ENCODE measurements at places on chromosomes 13 and 19. TPM values are rescaled to one million over a fixed set of nuclear protein-coding genes. Genes with fewer than 3 reads are reported as not detected.

EFNB2 gene
- 10.0 TPM for total RNA-seq

DNA sequence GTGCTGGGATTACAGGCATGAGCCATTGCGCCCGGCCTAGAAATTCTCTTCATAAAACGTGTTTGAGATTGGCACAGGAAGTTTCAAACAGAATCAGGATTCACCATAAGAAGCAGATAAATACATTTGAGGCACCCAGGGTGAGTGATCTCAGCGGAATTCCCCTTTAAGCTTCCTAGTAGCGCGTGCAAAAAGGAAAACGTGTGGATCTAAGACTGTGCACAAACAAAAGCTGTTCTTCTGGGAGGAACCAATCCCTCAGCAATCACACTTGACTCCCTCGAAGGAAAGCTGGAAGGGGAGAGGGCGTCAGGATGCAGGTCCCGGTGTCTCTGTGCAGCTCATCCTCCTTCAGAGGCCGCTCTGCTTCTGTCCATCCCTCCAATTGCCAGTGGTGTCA is 15.5 kb downstream of the MCF2L start:
- no peak for DNase-seq

DNA sequence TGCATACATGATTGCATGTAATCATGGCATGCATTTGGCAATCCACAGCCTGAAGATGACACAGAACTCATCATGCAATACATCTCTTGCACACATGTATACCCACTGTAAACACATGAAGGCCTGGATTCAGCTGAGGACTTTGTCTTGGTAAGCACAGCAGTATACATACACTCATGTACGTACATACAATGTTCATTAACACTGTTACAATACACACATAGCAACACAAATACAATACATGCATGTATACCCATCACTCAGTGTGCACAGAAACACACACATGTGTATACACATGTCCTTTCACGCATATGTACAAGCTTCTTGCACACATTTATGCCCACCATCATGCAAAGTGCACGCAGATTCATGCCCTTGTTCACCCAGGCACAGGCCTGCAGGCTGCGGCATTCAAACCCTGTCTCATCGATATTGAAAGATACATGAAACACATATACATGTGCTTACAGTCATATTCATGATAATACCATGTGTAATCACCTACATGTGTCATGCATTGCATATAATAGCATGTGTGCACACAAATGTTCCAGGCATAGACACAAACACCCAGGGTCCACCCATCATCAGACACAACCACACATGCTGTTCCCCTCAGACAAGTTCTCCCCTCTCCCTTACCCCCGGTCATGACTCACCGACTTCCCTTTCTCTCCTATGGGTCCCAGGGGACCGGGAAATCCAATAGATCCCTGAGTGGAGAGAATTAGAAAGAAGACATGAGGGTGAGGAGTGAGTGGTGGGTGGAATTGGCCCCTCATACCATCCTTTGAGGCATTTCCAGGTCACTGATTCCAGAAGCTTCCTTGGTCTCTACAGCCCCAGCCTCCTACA is 28.7 kb downstream of the COL5A3 start:
- DNase-seq = no peak

DNA sequence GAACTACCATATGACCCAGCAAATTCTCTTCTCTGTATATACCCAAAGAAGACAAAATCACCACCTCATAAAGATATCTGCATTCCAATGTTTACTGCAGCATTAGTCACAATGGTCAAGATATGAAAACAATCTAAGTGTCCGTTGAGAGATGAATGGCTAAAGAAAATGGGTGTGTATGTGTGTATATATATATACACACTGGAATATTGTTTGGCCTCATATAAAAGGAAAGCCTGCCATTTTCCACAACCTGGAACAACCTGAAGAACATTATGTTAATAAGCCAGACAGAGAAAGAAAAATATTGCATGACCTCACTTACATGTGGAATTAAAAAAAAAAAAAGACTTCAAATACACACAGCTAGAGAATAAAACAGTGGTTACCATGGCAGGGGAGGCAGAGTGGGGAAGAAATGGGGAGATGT is 29.5 kb upstream of the RBM26 start:
- DNase-seq = no peak

DNA sequence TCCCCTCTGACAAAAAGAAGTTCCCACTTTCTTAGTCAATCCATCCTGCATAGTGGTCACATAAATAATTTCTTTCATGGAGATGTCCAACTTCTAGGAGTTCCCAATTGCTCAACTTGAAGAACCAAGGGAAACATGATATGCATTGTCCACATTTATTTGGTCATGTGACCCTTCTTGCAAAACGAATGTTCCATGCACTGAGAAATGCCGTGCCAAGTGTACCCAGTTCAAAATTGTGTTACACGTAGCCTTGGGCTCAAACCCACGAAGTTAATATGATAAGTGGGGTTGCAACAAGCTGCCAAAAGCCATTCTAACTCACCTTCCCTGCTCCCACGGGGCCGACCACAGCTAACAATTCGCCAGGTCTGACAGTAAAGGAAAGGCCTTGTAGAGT is 113.1 kb downstream of the ABCC4 start:
- no peak for DNase-seq

DNA sequence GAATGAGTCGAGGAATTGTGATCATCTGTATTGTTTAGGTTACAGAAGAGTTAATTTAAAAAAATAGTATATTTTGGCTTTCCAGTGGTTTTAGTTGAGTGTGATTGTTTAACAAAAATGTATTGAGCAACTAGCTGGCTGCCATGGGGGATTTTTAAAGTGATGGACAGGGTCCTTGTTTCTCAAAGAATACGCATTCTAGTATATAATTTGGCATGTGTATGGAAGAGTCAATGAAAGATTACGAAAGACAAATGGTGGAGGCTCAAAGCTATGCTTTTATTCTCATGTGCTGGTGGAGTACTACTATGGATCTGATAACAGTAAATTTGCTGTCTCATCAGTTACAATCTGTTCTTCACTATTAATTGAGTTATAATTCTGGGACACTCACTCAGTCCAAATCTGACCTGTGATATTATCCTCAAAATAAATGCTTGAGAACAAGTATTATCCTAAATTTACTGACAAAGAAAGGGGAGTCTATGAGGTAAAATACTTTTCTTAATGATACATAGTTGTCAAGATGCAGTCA is 240.0 kb downstream of the GPC6 start:
- no peak for DNase-seq

- no peak for DNase-seq
These were observed 18.5 kb upstream of the ATP12A start for GRCh38 chr13:24661713-24662112.

All from esophagus muscularis mucosa (tissue), 4 donors.